GM03348 (cell line): ENCODE measurements at places on chromosomes 5 and 9.

DNA sequence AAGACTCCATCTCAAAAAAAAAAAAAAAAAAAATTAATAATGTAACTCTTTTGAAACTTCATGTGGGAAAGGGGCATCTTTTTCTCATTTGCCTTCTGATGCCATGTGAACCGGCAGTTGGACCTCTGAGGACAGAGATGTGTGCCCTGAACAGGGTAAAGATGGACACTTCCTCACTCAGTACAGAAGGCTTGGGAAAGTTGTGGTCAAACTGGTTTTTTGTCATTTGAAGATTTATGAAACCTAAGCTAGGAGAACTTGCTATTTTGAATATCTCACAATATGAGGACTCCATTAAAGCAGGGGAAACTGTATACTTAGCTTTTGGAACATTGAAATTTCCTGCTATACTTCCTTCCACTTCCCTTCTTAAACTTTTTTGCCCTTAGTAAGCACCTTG lies 147.5 kb upstream of the ALDH1B1 start:
- DNase-seq: no peak

DNA sequence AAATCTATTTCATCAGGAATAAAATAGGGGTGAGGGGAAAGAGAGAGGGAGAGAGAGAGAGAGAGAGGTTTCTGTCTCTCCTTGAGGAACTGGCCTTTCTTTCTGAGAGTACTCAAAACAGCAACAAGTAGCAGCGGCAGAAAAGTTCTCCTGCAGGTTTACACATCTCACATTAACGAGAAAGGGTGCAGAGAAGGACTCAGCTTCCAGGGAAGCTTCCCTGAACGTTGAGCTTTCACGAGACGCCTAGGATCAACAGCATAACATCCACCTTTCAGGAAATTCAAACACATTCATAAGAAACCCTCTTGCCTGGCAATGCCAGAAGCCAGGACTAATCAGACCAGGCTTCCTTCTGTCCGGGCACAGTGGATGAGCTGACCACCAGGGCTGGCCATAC lies 162.9 kb downstream of the ZDHHC21 start:
- DNase-seq: no peak

- no peak for DNase-seq
Measured at GRCh38 chr5:115850744-115851416, 9.1 kb downstream of the AP3S1 start.

DNA sequence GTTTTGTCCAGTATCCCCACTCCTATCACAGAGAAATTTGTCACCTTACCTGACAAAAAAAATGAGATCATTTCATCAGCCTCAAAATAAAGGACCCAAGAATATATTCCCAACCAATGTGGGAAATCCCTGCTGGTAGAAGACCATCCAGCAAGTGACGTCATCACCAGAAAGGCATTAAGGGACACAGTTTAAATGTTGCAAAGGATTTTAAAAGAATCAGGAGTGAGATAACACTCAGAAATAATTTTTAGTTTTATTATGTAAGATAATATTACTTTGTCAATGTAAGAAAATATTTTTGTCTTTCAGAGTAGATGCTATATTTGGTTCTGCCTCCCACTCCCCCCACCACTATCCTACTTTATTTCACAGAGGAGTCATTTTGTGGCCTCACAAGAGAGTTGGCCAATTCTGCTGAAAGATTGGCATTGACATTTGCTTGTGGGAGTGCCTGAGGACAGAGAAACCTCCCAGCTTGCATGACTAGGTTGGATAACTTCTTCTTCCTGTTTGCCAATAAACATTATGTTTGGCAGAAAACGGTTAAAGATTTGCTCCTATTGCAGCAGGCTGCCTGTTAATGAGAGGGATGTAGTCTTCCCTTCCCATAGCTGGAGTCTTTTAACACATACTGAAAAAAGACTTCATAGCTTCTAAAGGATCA lies 288.6 kb upstream of the DAB2 start:
- DNase-seq: peak; percentile 12

DNA sequence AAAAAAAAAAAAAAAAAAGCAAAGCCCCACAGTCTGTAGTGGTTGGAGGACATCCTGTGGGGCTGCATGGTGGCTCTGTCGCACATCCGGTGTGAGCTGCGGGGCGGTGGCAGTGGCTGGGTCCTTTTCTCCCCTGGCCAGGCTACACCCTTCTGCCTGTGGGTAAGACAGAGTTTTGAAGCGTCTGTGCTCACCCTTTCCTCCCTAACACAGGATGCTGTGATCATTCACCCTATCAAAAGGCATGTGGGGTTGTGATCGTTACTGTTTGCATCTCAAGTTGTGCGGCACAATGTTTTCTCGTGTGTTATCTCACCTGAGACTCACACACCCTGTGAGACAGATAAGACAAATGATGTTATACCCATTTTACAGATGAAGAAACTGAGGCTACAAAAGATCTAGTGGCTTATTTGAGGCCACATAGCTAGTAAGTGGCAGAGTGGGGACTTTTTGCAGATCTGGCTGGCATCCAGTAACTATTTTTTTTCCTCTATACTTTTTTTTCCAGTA lies 17.5 kb downstream of the IRF1 start:
- no peak for DNase-seq
